Frontal cortex (tissue), 4 donors: ENCODE measurements at places on chromosomes 3 and 15.

GRCh38 chr3:40116478-40117177 is 192.9 kb upstream of the EIF1B start:
- no peak for DNase-seq

GRCh38 chr3:50172626-50173220 is 17.6 kb downstream of the SEMA3F start:
- no peak for DNase-seq

- no peak for DNase-seq
Measured at GRCh38 chr15:82030176-82030575, 15.6 kb downstream of the MEX3B start.

DNA sequence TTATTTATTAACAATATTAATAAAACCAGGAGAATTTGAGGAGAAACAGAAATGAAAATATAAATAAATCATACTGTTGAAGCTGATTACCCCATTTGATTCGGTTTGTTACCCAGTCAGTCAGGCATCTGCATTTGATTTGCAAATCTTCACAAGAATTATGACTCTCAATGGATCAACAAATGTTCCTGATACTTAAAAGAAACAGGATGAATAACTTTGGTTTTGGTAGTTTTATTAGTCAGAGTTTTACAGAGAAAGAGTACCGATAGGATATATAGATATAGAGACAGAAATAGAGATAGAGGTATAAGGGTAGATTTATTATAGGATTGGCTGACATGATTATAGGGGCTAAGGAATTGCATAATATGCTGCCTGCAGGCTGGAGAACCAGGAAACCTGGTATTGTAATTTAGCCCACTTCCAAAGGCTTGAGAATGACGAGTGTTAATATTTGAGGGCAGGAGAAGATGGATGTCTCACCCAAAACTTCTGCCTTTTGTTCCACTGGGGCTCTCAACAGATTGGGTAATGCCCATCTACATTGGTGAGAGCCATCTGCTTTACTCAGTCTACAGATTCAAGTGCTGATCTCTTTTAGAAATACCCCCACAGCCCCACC is 241.6 kb upstream of the COL8A1 start:
- no peak for DNase-seq

- DNase-seq, result no peak
Measured at GRCh38 chr3:49727924-49728361, 4.2 kb upstream of the GMPPB start.

GRCh38 chr3:66403323-66403990 is 97.4 kb downstream of the LRIG1 start:
- no peak for DNase-seq

- DNase-seq, result no peak
Measured at GRCh38 chr3:167650459-167650858, 3.3 kb downstream of the WDR49 start.

DNA sequence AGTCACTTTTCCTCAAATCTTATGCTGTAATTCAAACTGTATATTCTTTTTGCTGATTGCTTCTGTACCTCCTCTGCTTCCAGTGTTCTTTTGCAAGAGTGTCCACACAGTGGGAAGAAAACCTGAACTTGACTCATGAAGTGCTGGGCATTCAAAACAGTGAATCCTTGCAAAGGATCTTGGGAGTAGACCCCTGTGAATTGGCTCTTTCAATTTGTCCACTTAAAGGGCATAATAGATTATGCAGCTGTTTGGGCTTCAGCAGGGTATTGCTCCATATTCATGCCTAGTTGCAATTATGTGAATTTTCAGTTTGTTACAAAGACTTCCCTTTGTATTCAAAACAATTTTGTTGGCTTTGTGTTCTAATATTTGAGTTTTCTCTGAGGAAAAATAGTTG is 11.4 kb downstream of the ZFAND6 start:
- DNase-seq, result no peak

DNA sequence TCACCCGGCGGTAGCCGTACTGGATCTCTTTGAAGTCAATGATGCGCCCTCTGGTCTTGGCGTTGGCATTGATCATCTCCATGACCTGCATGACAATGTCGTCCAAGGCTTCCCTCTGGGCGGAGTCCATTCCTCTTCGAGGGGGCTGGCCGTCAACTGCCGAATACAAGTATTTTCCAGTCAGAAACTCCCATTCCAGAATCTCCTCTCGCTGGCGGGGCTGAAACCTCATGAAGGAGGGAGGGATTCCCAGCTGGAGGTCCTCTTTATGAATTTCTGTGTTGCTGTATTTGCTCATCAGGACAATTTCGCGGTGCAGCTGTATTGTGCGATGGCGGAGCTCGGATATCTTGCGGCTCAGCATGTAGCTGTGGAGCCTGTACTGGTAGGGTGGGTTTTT is 73.4 kb downstream of the CHSY1 start:
- no peak for DNase-seq

- no peak for DNase-seq
Measured at GRCh38 chr15:65881766-65882434, 12.6 kb downstream of the RAB11A start.

- DNase-seq, result no peak
Measured at GRCh38 chr3:36372534-36372935, 7.8 kb upstream of the STAC start.

DNA sequence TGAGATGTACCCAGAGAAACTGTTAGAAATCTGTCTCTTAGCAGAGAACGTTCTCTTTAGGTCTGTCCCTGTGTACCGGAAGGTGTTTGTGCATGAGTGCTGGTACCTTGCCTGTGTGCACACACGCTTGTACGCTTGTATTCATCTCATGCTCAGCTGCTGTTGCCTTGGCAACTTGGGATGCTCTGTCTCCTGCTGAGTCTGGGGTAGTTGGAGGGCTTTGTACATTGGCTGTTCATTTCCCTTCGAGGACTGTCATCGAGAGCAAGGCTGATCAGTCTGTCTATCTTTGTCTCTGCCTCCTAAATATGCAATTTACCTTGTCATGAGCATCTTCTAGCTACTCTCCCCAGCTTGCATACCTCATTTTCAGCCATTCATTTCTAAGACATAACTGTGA is 147.2 kb downstream of the SLCO3A1 start:
- no peak for DNase-seq

DNA sequence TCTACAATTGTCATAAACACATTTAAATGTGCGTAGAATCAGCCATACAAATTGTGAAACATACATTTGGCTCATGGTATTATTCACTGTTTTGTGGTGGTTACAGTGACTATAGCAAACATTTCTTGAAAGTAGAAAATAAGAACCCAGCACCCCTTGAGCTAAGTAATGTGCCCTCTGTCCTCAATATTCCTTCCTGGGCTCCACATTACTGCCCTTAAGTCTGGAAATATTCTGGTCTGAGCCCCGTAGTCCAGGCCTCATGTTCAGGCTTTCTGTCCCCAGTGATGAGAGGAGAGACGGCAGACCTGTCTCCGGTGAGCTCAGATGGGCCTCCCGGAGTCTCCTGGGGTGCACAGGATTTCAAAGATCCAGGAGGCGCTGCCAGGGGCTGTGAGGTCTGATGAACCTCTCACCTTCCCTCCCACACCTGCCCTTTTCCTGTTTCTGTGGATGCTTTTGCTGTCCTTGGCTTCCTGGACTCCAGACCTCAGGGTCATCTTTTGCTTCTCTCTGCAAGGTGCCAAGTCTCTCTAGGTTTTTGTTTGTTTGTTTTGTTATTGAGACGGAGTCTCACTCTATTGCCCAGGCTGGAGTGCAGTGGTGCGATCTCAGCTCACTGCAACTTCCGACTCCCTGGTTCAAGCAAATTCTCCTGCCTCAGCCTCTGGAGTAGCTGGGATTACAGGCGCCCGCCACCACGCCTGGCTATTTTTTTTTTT is 8.8 kb upstream of the MUC20 start:
- no peak for DNase-seq

GRCh38 chr3:128354788-128355542 is 111.7 kb downstream of the DNAJB8 start:
- DNase-seq, result no peak

DNA sequence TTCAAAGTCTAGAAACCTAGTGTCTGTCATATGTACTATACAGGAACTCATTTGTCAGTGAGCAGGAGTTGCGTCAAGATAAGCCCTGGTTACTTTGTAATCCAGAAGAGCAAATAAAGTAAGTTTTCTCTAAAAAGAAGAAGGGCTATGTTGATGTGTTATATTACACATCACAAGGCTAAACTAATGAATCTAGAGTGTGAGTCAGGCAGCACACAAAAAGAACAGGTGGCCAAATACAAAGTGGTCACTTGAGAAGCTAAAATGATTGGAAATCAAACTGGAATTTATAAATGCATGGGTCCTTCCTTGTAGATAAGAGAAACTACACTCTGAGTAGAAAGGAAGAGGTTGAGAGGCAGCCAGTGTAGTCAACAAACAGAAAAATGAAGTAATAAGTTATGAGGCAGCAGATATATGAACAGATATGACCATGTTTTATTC is 771.6 kb downstream of the DIPK2A start:
- DNase-seq, result no peak

GRCh38 chr3:122941228-122942206 is 86.0 kb downstream of the SEMA5B start:
- DNase-seq, result no peak

DNA sequence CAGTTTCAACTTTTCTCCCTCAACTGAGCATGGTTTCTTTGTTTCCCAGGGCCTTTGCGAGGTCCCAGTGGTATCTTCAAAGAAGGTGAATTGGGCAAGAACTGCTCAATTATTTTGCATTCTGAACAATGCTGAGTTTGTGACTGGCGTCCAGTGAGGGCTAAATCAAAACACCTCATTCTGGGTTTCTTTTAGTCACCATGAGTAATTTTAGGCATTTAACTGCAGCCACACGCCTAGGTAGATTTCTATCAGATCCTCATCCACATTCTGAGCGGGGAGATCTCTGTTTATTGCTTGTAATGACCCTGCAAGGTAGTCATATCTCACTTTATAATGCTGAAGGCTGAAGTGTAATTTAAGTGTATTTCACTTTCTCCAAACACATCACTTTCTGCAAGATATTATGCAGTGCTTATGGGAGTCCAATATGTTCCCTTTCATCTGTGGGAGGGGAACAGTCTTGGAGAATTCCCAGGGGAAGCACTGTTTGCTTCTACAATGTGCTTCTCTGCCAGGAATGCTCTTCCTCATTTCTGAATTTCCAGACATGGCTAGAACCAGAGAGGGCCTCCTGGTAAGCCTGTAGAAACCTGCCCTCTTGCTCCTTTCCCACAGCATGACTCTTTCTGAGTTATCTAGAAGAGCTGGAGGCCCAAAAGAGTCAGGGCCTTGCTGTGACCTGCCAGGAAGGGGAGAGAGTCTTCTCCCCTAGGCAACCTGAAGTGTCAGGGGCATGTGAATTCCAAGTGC is 91.7 kb downstream of the FRMD4B start:
- peak; percentile 24 for DNase-seq

DNA sequence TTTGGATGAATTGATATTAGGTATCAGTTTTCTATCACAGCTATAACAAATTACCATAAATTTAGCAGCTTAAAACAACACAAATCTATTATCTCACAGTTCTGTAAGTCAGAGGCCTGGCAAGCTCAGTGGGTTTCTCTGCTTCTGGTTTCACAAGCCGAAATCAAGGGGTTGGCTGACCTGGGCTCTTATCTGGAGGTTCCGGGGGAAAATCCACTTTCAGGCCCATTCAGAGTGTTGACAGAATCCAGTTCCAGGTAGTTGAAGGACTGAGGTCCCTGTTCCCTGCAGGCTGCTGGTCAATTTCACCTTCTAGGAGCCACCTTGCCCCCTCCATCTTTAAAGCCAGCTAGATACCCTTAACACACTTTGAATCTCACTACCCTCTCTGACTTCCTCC is 11.1 kb upstream of the HHATL start:
- no peak for DNase-seq

- no peak for DNase-seq
Measured at GRCh38 chr15:46652266-46652665, 1017.4 kb downstream of the SQOR start.

DNA sequence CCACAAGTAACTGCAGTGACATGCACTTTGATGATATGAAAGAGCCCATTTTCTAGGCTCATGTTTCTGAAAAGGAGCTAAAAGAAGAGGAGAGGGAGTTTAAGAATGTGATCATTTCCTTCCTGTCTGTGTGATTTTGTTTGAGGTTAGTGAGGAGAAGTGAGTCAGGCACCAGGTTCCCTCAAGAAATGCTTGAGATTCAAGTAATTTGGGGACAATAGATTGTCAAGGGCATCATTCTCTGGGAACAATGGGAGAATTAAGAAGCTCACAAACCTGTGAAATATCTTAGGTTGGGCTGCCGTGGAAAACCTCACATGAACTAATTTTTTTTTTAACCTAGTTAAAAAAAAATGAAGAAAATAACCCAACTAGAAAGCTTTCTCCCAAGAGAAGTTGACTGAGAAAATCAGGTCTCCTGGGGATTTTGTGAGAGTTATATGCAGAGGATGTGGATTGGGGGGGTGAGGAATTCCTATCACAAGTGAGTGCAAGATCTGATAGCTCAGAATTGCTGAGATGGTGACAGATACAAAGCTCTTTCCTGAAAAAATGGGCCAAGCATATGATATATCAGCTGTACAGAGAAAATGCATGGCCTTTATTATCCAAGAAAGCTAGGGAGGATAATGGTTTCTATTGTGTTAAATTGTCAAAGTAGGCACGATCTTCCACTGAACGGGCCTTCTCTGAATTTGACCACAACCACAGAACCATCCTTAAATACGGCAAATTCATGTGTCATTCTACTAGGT is 203.3 kb downstream of the FEZF2 start:
- DNase-seq, result no peak

DNA sequence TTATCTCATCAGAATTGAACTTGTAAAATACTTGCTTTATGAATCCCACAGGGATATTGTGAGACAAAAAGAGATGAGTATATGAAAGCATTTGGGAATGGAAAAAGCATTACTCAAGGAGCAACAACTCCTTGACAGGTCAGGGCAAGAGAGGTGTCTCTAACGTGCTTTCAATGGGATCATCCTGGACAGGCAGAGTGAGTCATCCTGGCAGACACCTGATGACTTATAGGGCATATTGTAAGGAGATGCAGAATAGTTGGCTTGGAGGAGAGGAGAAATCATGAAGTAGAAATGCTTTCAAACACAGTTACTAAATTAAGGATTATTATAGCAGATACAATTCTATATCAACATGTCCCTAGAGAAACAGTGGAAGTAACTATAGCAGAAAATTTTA is 71.9 kb upstream of the THSD4 start:
- DNase-seq, result no peak

DNA sequence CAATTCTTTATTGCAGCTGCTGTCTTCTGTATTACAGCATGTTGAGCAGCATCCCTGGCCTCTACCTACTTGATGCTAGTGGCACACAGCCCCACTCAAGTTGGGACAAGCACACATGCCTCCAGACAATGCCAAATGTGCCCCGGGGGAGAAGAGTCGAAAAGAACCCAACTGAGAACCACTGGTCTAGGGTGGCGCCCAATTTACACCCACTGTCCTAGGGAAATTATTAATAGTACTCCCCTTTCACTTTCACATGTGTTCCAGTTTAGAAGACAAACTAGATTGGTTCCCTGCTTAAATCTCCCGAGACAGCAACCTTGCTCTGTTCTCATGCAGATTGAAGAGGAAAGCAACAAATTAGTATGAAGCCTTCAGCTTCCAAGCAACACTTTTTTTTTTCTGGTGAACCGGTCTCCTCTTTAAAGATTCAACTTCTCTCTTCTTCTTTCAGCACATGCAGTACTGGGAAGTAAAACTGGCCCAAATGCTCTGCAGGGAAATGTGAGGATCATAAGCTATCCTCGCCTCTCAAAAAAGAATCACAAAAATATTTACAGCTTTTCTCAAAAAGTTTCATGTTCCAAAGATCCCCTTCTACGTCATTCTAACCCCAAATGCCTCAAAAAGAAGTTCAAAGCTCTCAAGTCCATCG is 823.9 kb upstream of the CFAP20DC start:
- DNase-seq, result no peak
